ENCODE measurements at places on chromosomes 1 and 21.

DNA sequence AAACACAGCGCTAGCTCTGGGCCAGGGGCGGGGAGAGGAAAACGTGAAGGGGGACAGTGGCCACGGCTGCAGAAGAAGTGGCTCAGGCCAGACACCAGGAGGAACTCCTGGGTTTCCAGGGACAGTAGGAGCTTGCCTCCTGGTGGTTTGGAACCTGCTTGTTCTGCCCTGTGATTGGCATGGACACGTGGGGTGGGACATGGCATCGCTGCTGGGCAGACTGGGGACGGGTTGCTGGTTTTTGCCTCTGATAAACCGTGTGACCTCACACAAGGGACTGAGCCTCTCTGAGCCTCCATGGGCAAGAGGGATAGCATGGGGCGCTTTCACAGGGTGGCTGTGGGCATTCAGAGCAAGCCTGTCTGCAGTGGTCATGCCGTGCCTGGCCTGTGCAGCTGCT is 7.5 kb upstream of the PLCH2 start:
- DNase-seq = no peak

DNA sequence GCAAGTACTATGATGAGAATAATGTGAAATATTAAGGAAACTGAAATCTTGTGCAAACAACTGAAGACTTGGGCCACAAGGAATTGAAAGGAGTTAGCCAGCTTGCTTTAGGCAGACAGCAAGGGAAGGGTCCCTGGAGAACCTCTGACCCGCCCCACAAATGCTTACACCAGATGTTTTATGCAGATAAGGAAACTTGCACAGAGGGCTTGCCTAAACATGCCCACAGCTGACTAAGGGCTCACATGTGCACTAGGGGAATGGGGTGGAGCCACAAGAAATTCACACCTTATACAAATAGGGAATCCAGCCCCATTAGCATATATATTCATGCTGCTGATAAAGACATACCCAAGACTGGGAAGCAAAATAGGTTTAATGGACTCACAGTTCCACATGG is 86.1 kb upstream of the CYYR1 start:
- peak; percentile 26 for DNase-seq

DNA sequence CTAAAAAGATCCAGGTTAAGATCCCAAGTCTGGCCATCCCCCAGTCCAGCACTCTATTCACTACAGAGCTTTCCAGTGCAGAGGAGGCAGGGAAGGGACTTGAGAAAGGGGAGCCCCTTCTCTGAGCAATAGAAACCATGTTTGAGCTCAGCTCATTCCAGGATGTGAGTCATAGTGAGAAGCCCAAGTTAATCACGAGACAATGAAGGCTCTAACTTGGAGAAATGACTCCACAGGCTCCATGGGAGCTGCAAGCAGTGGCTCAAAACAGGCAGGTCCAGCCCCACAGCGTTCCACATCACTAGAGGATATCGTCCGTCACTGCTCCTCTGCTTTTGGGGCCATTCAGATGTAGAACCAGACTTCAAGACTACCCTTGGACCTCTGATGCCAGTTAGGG is 59.1 kb downstream of the CAMK2N1 start:
- DNase-seq = no peak

GRCh38 chr1:113763661-113764060 is 4.4 kb upstream of the PHTF1 start:
- no peak for DNase-seq

DNA sequence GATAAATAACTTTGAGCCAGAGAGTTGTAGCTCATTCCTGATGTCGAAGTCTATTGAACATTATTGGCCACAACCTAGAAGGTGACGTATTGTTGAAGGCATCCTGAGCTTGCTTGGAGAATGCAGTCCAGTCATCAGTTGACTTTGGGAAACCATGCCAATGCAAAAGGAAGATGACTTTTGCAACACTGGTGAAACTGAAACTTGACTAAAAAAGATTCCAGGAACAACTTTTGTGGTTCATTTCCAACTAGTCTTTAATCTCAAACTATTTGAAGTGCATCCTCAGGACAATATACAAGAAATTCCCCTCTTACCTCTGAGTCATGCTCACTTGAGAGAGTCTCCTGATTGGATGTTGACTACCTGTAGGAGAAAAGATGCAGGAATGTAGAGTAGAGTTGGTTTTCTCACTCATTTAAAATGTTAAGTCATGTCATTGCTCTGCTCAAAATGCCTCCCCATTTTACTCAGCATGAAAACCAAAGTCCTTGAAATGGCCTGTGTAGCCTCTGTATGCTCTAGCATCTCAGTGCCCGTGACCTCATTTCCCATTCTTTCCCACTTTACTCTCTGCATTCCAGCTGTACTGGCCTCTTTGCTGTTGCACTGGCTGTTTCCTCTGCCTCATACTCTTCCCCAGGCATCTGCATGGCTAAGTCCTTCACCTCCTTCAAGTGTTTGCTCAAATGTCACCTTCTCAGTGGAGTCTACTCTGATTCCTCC is 24.4 kb upstream of the LEPR start:
- DNase-seq = no peak

GRCh38 chr21:31894457-31894856 is 21.6 kb downstream of the HUNK start:
- DNase-seq = no peak

DNA sequence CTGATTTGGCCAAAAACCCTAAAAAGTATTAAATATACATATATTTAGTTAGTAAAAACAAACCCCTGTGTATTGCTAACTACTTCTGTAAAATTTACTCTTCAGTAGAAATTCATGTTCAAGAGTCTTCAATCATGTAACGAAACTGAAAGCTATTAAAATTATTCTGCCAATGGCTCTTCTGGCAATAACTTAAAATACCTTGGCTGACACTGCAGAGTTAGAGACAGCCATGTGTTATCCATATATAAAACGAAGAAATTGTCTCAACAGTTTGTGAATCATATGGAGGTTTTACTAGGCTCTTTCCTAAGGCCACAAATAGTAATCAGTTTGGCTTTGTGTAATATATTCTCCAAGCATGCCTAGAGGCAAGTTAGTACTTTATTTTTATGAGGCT is 357.2 kb downstream of the COL11A1 start:
- no peak for DNase-seq

GRCh38 chr1:38029685-38030511 is 16.7 kb downstream of the POU3F1 start:
- DNase-seq = no peak

GRCh38 chr1:152761609-152762213 is 3.9 kb downstream of the KPRP start:
- no peak for DNase-seq

DNA sequence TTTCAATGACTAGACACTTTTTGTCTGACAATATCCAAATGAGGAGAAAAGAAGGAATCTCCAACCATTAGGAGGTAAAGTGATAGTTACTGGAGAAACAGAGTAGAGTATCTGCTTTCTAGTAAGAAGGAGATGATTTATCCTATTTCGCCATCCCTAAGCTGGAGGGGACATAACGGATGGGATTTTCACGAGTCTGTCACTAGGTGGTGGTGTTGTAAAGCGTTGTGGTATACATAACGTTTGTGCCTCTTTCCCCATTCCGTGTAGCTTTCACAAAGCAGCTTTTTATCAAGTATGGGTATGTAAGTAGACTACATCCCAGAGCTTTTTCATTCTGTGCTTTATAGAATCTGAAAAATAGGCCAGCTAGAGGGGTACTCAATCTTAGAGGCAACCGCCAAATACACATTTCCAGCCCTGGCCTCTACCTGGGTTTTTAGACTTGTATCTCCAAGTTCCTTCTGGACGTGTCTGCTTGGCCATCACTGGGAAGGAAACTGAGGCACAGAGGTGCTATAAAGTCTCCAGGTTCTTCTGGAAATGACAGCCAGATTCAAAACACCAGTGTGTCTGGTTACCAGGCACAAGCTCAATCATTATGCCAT is 33.3 kb upstream of the FAM3B start:
- peak; percentile 88 for DNase-seq

GRCh38 chr1:60769082-60769481 is 313.3 kb upstream of the NFIA start:
- no peak for DNase-seq

DNA sequence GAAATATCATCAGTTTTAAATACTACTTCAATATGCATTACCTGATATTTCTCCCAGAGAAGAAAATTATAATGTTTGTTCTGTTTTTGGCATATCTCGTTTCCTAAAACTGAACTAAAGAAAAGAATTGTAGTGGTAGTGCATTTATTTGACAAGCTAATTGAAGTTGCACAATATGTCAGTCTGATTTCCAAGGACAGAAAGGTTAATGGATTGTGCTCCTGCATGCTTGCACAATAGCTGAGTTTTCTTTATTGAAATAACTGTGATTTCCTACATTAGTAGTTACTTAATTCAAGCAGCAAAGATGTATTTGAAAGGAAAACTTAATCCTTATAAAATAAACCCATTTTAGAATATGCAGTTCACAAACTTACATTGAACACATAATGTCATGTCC is 2047.7 kb downstream of the NCAM2 start:
- DNase-seq = no peak

GRCh38 chr1:17167041-17167785 is 37.7 kb upstream of the PADI1 start:
- no peak for DNase-seq

DNA sequence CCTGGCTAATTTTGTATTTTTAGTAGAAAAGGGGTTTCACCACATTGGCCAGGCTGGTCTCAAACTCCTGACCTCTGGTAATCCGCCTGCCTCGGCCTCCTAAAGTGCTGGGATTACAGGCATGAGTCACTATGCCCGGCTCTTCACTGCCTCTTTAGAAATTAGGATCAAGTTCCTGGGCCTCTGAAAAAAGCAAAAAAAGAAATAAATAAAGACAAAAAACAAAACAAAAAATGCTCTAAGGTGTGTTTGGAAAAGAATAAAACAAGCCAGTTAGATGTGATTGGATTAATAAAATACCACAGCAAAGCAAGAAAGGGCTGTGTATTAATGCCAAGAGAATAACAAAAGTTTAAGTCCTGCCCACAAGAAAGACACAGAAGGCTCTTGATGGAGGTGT is 4.2 kb upstream of the ABCB10 start:
- DNase-seq = no peak

- DNase-seq = peak; percentile 27
Measured at GRCh38 chr1:39631361-39632322, 7.8 kb downstream of the HEYL start.

DNA sequence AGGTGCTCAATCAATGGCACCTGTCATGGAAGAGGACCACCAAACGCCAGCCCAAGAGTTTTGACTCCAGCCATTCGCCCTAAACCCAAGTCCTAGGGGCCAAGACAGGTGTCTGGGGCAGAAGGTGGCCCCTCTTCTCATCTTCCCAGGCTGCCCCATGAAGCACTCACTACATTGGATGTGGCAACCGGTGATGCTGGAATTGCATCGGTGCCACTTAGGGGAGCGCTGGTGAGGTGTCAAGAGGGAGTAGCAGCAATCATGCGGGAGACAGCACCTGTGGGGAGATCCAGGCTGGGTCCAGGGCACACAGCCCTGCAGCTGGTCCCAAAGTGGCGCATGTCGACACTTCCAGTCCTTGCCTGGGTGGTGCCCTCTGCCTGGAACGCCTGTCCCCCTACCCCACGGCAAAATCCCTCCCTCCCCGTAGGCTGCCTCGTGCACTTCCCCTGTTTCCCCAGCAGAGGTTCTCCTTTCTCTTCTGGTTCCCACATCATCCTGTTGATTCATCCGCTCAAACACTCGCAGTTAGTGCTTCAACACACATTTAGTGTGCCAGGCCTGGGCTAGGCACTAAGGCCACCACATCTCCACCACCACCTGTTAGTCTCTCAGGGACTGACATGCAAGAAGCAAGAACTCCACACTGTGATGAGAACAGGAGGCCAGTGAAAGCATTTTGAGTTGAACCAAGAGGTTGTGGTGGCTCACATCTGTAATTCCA is 18.5 kb downstream of the PLA2G2D start:
- peak; percentile 65 for DNase-seq

DNA sequence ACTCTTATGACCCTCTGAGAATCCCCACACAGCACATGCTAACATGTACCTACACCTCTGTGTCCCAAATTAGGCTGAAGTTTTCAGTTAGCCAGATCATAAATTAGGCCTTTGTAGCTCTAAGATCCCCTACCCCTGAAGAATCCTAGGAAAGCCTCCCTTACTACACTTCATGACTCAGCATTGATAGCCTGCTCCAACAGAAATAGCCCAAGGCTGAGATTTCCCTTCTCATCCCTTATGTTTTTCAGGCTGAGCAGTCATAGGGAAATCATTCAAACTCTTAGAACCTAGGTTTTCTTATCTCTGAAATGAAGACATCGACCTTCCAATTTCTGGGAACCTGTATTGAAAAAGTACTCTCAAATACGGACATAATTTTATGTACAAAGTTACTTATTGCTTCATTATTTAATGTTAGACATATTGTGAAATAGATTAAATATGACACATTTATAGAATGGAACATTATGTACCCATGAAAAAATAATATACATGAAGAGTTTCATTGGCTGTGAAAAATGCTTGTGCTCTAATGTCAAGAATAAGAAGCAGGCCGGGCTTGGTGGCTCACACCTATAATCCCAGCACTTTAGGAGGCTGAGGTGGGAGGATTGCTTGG is 122.4 kb upstream of the UBE2U start:
- DNase-seq = no peak

DNA sequence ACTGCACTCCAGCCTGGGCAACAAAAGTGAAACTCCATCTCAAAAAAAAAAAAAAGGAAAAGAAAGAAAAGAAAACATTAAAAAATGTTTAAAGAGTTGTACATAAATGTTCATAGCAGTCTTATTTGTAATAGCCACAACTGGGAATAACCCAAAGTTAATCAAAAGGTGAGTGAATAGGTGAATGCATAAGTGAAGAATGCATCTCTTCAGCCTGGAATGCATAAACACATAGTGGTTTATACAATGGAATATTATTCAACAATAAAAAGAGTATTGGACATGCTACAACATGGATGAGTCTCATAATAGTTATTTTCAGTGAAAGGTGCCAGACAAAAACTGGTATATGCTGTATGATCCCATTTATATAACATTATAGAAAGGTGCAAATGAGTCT is 18.1 kb downstream of the LDLRAD1 start:
- no peak for DNase-seq

DNA sequence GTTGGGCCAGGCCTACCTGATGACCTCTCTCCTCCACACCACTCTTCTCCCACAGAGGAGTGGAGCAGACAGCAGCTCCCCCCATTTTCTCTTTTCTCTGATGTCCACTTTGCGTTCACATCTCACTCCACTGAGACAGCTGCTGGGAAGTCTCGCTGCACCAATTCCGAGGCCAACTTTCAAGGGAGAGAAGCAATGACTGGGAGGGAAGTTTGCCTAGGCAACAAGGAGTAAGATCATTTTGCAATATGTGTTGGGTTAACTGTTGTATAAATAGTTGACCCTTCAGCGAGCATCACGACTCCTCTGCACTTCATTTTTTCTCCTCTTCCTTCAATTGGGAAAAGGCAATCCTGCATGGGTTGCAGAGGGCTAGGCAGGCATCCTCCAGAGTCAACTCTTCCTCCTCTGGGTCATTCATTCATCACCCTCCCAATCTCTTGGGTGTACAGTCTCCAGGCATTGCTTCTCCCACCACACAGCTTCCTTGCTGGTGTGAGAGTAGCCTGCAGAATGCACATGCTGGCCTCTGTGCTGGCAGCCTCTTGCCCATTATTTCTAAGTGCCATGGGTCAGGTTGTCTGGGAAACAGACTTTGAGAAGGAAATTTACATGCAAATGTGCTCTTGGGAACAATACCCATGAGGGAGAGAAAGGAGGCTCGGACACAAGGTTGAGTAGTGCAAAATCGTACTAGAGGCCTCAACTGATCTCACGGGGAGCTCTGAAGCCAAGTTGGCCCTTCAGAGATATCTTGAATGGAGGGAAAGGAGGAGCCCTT is 75.8 kb upstream of the BCAR3 start:
- no peak for DNase-seq

- DNase-seq = no peak
Measured at GRCh38 chr1:61100578-61100977, 18.2 kb downstream of the NFIA start.

Data from hematopoietic multipotent progenitor cell treated with erythropoietin and hydrocortisone succinate and interleukin-3 and kit ligand, for 6 days (in vitro differentiated cells).